ENCODE measurements at places on chromosomes 11 and 22. TPM values are rescaled to one million over a fixed set of nuclear protein-coding genes. Genes with fewer than 3 reads are reported as not detected.

DNA sequence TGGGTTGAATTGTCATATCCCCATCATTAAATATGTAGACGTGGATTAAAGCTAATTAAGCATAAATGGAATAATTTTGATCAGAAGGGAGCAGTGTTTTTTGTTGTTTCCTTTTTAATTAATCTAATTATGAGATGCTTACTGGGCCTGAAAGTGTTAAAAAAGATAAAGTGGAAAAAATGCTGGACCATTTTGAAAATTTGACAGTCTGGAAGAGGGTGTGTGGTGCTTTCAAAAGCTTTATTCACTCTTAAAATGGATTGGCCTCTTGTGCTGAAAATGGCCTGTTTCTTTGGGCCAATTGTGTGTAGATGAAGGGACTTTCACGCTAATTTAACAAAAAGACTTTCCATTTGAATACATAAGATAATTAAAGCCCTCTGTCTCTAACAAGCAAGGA lies 1.8 kb downstream of the TNRC6B start:
- peaks cover 57% of the 10 kb centered on the region for H3K4me1 ChIP-seq
- DNase-seq: no peak
- H3K27me3 ChIP-seq: no peaks in the 10 kb centered on the region
- peak overlapping the region; percentile 94 for H3K4me3 ChIP-seq
- H3K27ac ChIP-seq: peak overlapping the region; percentile 94

- H3K4me3 ChIP-seq: no peak overlapping the region
- no peak overlapping the region for H3K27ac ChIP-seq
- H3K36me3 ChIP-seq: peaks cover 15% of the 10 kb centered on the region
Measured at GRCh38 chr11:125101596-125101995, 9.8 kb downstream of the TMEM218 start.

- H3K27me3 ChIP-seq: no peaks in the 10 kb centered on the region
- no peak overlapping the region for H3K4me3 ChIP-seq
- H3K36me3 ChIP-seq: no peaks in the 10 kb centered on the region
- peaks cover 11% of the 10 kb centered on the region for H3K4me1 ChIP-seq
Measured at GRCh38 chr11:65849366-65849765, 8.6 kb downstream of the CFL1 start.

- peaks cover 10% of the 10 kb centered on the region for H3K4me1 ChIP-seq
- no peak overlapping the region for H3K4me3 ChIP-seq
- no peak for DNase-seq
- H3K27me3 ChIP-seq: no peaks in the 10 kb centered on the region
Measured at GRCh38 chr11:2732940-2733628, 33.3 kb upstream of the KCNQ1OT1 start.

Gene MS4A12
- not detected for total RNA-seq

DNA sequence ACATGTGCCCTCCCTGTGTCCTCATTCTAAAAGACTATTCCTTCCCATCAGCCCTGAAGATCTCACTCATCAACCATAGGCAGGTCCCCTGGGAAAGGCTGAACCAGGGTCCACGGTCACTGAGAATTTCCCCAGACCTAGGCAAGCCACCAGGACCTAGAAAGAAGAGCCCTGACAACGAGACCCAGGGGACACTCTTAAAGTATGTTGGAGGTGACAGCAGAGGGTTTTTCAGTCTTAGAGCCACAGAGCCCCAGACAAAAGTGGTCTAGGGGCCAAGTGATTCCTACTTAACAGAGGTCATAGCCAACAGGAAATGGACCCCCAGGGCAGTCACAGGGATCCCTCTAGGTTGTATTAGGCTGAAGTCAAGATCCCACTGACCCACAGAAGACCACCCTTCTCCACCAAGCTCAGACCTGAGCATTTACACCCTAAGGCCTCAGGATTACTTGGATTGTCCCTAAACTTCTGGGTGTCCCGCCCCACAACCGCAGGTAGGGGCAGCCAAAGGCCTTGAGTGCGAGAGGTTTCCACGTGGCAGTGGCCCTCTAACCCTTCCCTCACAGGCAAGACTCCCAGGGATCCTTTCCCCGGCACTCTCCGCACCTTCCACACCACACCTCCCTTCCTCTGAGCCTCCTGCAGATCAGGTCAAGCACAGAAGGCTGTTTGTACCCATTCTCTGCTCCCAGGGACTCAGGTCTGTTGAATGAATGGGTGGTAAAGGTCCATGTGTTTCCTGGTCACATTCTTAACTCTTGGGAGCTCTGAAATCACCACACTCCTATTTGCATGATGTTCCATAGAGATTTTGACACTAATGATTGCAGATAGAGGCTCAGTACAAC lies 12.3 kb downstream of the POU2AF1 start:
- peaks cover 2% of the 10 kb centered on the region for H3K4me1 ChIP-seq
- no peaks in the 10 kb centered on the region for H3K27me3 ChIP-seq
- H3K36me3 ChIP-seq: no peaks in the 10 kb centered on the region

GRCh38 chr22:30858976-30859713 lies 109.4 kb downstream of the MORC2 start:
- H3K36me3 ChIP-seq: peaks cover 2% of the 10 kb centered on the region
- no peaks in the 10 kb centered on the region for H3K4me1 ChIP-seq
- H3K27me3 ChIP-seq: peaks cover 6% of the 10 kb centered on the region
- DNase-seq: no peak

DNA sequence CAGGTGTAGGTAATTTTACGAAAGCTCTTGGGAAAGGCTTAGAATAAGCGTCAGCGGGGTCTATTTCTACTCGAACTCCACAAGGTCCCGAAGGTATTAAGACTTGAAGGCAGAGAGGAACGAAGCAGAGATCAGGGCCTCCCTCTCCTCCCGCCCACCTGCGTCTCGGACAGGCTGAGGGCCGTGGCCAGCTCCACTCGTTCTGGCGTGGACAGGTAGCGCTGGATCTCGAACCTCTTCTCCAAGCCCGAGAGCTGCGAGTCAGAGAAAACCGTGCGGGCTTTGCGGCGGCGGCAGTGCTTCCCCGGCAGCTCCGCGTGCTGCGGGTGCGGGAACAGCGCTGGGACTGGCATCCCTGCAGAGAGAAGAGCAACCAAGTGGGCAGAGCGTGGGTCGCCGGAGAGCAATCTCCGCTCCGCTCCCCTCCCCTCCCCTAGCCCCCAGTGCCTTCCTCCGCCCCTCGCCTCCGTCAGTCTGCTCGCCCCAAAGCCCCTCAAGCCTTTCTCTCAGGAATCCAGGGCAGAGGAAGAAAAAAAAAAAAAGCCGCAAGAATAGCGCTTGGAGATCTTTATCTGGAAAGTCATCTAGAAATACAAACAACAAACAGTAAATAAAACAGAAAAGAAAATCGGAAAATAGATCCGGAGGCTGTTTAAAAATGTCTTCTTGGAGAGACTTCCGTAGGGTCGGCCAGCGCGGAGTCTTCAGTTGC lies 2.4 kb downstream of the BSX start:
- H3K27me3 ChIP-seq: peaks cover 89% of the 10 kb centered on the region
- H3K4me1 ChIP-seq: peaks cover 18% of the 10 kb centered on the region
- H3K27ac ChIP-seq: no peak overlapping the region
- peak overlapping the region; percentile 28 for H3K4me3 ChIP-seq
- peaks cover 11% of the 10 kb centered on the region for H3K36me3 ChIP-seq
- no peak for DNase-seq

DNA sequence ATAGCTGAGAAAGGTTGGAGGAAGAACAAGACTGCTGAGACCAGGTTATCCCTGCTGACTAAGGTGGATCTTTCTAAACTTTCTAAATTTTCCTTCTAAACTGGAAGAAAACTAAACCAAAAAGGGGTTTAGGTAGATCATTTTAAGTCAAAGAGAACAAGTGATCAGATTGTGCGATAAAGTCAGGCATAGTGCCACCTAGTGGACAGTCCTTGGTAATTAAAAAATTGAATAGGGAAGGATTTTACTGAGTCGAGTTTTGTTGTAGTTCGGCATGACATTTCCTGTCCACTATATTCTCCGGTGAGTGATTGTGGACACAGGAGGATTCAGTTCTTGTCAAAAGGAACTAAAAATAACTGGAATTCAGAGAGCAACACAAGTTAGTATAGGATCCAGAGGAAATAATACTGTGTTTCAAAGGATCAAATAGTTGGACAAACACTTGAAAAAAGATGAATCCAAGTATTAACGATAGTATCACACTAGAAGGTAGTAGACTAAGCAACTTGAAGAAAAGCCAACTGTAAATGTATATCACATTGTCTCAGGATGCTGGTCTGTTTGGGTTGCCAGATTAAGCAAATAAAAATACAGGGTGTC lies 1236.4 kb downstream of the FAM181B start:
- no peak for DNase-seq
- no peak overlapping the region for H3K27ac ChIP-seq
- H3K27me3 ChIP-seq: no peaks in the 10 kb centered on the region
- H3K4me1 ChIP-seq: no peaks in the 10 kb centered on the region
- no peaks in the 10 kb centered on the region for H3K36me3 ChIP-seq

DNA sequence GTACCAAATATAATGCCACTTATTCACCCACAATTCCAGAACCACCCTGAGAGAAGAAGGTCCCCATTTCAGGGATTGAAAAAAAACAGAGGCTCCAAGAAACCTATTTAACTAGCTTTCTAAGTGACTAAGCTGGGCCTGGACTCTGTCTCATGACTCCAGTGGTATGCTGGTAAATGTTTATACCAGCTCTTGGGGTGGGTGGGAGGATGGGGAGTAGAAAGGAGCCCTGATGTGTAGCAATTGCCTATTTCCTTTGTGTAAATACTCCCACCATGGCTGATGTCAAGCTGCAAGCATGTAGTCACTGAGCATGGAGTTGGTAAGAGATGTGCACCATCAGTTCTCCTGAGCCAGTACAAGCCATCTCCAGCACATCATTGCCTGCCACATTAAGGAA lies 2.8 kb downstream of the PRG3 start:
- H3K4me1 ChIP-seq: peaks cover 5% of the 10 kb centered on the region
- H3K4me3 ChIP-seq: no peak overlapping the region
- DNase-seq: no peak

DNA sequence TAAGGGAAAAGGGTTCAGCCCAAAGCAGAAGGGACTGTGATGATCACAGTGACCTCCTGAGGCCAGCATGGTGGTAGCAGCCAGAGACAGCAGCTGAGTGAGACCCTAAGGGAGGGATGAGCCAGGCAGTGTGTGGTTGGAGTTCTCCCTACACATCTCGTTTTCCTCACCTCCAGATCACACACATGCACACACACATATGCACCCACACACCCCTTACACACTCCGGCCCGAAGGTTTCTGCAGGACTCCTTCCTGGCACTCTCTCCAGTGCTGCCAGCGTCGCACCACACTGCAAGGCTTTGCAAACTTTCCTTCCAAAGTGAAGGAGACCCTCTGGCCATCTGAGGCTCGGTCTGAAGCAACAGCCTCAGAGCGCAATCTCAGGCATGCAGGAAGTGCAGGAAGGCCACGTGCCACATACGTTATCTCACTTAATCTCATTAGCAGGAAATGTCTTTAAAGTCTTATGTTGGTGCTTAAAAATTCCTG lies 26.9 kb upstream of the TP53I11 start:
- H3K4me1 ChIP-seq: peaks cover 12% of the 10 kb centered on the region
- H3K27me3 ChIP-seq: no peaks in the 10 kb centered on the region
- H3K27ac ChIP-seq: no peak overlapping the region
- no peaks in the 10 kb centered on the region for H3K36me3 ChIP-seq
- H3K4me3 ChIP-seq: no peak overlapping the region

DNA sequence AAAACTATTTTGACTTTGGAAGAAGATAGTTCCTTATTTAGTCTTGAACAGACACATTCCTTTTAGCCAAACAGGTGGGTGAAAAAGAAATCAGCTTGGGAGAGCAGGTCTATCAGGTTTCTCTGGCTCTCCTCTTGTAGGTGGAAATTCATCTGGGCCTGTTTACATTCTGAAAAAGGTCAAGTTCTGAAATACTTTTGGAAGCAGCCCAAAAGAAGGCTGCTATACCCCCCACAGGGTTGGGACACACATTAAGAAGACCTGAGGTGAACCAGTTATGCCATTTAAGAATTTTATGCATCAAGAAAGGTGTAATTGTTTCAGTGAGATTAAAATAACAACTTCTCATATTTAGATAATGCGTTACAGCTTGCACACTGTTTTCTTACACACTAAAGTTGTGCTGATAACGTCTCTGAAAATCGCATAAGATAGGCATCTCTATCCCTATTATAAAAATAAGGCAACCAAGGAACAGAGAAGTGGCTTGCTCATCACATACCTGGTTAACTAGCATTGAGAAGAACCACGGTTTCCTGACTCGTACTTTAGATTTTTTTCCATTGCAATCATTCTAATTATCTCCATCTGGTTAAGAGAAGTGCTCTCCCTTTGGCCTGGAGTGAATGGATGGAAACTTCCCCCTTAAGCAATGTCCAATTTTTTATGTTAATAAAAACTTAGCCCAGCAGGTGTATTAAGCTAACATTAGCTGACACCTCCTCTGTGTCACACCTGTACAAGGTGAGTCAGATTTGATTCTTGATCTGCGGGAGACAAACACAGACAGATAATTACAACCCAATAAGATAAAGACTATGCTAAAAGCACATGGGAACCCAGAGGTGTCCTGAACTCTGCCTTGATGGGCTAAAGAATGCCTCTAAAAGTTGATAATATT lies 60.5 kb upstream of the UCP3 start:
- H3K27ac ChIP-seq: no peak overlapping the region
- H3K4me3 ChIP-seq: no peak overlapping the region
- peaks cover 15% of the 10 kb centered on the region for H3K4me1 ChIP-seq
- no peak for DNase-seq
- H3K36me3 ChIP-seq: peaks cover 20% of the 10 kb centered on the region
- no peaks in the 10 kb centered on the region for H3K27me3 ChIP-seq

Gene C11orf91
- total RNA-seq: not detected

GRCh38 chr11:120318906-120319305 lies 6.2 kb upstream of the TLCD5 start:
- H3K36me3 ChIP-seq: peaks cover 4% of the 10 kb centered on the region
- H3K27me3 ChIP-seq: peaks cover 56% of the 10 kb centered on the region
- no peak overlapping the region for H3K27ac ChIP-seq
- DNase-seq: no peak
- H3K4me3 ChIP-seq: no peak overlapping the region

Gene CABP7
- 0.32 TPM for total RNA-seq

- no peak for DNase-seq
- H3K4me1 ChIP-seq: no peaks in the 10 kb centered on the region
- H3K4me3 ChIP-seq: no peak overlapping the region
- H3K27ac ChIP-seq: no peak overlapping the region
- no peaks in the 10 kb centered on the region for H3K27me3 ChIP-seq
- H3K36me3 ChIP-seq: peaks cover 4% of the 10 kb centered on the region
Measured at GRCh38 chr22:31806751-31807150, 52.9 kb downstream of the DEPDC5 start.

Gene OR52I2
- not detected for total RNA-seq

GRCh38 chr11:23732026-23732425 lies 764.8 kb upstream of the LUZP2 start:
- no peaks in the 10 kb centered on the region for H3K36me3 ChIP-seq
- H3K4me3 ChIP-seq: no peak overlapping the region
- no peaks in the 10 kb centered on the region for H3K4me1 ChIP-seq
- DNase-seq: no peak
- no peak overlapping the region for H3K27ac ChIP-seq
- no peaks in the 10 kb centered on the region for H3K27me3 ChIP-seq

DNA sequence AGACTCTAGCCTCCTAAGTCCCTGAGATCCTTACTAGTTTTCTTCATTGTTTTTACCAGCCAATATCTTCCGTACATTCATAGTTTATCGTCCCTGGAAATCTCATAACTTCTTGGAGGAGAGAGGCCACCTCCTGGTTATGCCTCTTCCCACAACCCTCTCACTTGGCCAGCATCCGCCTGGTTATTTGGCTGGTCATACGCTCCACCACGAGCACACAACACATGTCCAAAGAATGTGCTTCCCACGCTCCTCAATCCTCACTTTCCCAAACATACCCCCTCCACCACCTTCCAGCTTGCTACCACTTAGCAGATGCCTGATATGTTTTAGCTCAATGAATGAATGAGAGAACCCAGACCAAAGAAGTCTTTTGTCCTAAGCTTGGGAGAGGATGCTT lies 83.5 kb upstream of the EIF3D start:
- H3K27ac ChIP-seq: no peak overlapping the region
- peaks cover 74% of the 10 kb centered on the region for H3K27me3 ChIP-seq
- peaks cover 3% of the 10 kb centered on the region for H3K4me1 ChIP-seq

Data from T-helper 17 cell (primary cell).